Airway epithelial cell (primary cell): ENCODE measurements at places on chromosomes 2 and 18. TPM values are rescaled to one million over a fixed set of nuclear protein-coding genes. Genes with fewer than 3 reads are reported as not detected.

Gene SCTR
- not detected in 2 replicates for total RNA-seq

Gene NT5C1B
- 0.07 TPM in 1 of 2 replicates, not detected in the other for total RNA-seq

Gene RAB6C
- total RNA-seq = not detected in 2 replicates

Gene YES1
- 139 and 142 TPM in 2 replicates for total RNA-seq

Gene BOLL
- total RNA-seq = not detected in 2 replicates

Gene NPAS2
- total RNA-seq = 7.2 and 12.3 TPM in 2 replicates

Gene PRKAG3
- not detected in 2 replicates for total RNA-seq

Gene RND3
- 45.8 and 50.6 TPM in 2 replicates for total RNA-seq

Gene TWSG1
- 30.6 and 39.3 TPM in 2 replicates for total RNA-seq

Gene MCEE
- total RNA-seq = 6.8 and 7.0 TPM in 2 replicates

Gene HOXD9
- total RNA-seq = not detected in 2 replicates

Gene BOK
- 48.3 and 54.0 TPM in 2 replicates for total RNA-seq

Gene NGEF
- 3.6 and 7.6 TPM in 2 replicates for total RNA-seq

Gene RNF152
- total RNA-seq = 11.1 and 16.0 TPM in 2 replicates

Gene LYPD1
- total RNA-seq = not detected in 2 replicates

Gene NAT8
- not detected in 2 replicates for total RNA-seq

Gene EIF5B
- total RNA-seq = 26.0 and 32.0 TPM in 2 replicates

Gene ATAD2B
- 5.4 and 5.6 TPM in 2 replicates for total RNA-seq

Gene POTEJ
- total RNA-seq = not detected in 2 replicates

Gene TTC39C
- 14.9 and 23.1 TPM in 2 replicates for total RNA-seq

Gene RAB6D
- not detected in 2 replicates for total RNA-seq

Gene CCDC195
- not detected in 2 replicates for total RNA-seq

Gene XPO1
- 100 and 118 TPM in 2 replicates for total RNA-seq

Gene GKN1
- total RNA-seq = not detected in 2 replicates

Gene ELAC1
- 4.9 and 6.6 TPM in 2 replicates for total RNA-seq

Gene CHST10
- total RNA-seq = 3.7 and 4.6 TPM in 2 replicates

Gene PKDCC
- 0.78 TPM in 1 of 2 replicates, not detected in the other for total RNA-seq

Gene DHRS9
- total RNA-seq = 34.2 and 50.4 TPM in 2 replicates

Gene PSD4
- 43.0 and 48.2 TPM in 2 replicates for total RNA-seq

Gene ADAM23
- 0.09 and 0.14 TPM in 2 replicates for total RNA-seq

Gene VIT
- total RNA-seq = 0.07 TPM in 1 of 2 replicates, not detected in the other
